ENCODE measurements at places on chromosomes 6 and 20. TPM values are rescaled to one million over a fixed set of nuclear protein-coding genes. Genes with fewer than 3 reads are reported as not detected.

Gene LRRC1
- 4.0 TPM for total RNA-seq

Gene MAS1
- total RNA-seq: not detected

Gene CFB
- total RNA-seq: 185 TPM

Gene DOK5
- total RNA-seq: not detected

Gene SLA2
- total RNA-seq: 8.7 TPM

Gene TP53TG5
- not detected for total RNA-seq

Gene TMC2
- not detected for total RNA-seq

Gene MCCD1
- not detected for total RNA-seq

Gene PAQR8
- 14.6 TPM for total RNA-seq

Gene MATN4
- not detected for total RNA-seq

Gene HCRTR2
- total RNA-seq: not detected

Gene QRSL1
- total RNA-seq: 19.8 TPM

Gene FAM217A
- total RNA-seq: not detected

Data from stomach (tissue), 19 donors.